ENCODE measurements at places on chromosomes 1 and 21. TPM values are rescaled to one million over a fixed set of nuclear protein-coding genes. Genes with fewer than 3 reads are reported as not detected.

The MYOG gene
- 147 TPM for polyA plus RNA-seq

The RHBG gene
- polyA plus RNA-seq, result not detected

The SERPINC1 gene
- 5.6 TPM for polyA plus RNA-seq

The AADACL3 gene
- not detected for polyA plus RNA-seq

The C1orf94 gene
- 0.84 TPM for polyA plus RNA-seq

The ADORA1 gene
- not detected for polyA plus RNA-seq

The CHI3L1 gene
- polyA plus RNA-seq, result not detected

The STX12 gene
- polyA plus RNA-seq, result 24.1 TPM

The APH1A gene
- 90.1 TPM for polyA plus RNA-seq

The NBPF4 gene
- polyA plus RNA-seq, result not detected

The PUSL1 gene
- 5.7 TPM for polyA plus RNA-seq

The SAMD13 gene
- 9.6 TPM for polyA plus RNA-seq

The NR1I3 gene
- not detected for polyA plus RNA-seq

The AVPR1B gene
- 0.32 TPM for polyA plus RNA-seq

Data from muscle of arm (tissue), 14 donors.